ENCODE measurements at places on chromosomes 2 and 18.

DNA sequence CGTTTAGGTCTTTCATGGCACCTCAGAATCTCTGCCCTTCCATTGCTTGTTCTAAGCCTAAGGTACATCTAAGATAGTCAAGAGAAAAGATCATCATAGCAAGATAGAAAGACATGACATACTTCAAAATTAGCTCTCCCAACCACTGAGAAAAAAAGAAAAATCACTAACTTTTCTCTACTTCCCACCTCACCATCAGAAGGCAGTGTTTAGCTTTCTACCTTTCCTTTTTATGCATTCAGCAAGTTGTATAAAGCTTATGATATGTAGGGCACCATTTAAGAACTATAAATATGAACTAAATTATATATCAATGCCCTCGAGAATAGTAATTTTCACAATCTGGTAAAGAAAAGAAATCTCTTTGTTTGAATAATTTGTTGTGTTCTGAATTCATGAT, 331.8 kb upstream of the VWC2L start:
- DNase-seq, result no peak

- DNase-seq, result no peak
Observed at GRCh38 chr18:63405986-63406385, 16.3 kb downstream of the VPS4B start.

GRCh38 chr2:234873828-234874173, 78.0 kb upstream of the SH3BP4 start:
- no peak for DNase-seq

DNA sequence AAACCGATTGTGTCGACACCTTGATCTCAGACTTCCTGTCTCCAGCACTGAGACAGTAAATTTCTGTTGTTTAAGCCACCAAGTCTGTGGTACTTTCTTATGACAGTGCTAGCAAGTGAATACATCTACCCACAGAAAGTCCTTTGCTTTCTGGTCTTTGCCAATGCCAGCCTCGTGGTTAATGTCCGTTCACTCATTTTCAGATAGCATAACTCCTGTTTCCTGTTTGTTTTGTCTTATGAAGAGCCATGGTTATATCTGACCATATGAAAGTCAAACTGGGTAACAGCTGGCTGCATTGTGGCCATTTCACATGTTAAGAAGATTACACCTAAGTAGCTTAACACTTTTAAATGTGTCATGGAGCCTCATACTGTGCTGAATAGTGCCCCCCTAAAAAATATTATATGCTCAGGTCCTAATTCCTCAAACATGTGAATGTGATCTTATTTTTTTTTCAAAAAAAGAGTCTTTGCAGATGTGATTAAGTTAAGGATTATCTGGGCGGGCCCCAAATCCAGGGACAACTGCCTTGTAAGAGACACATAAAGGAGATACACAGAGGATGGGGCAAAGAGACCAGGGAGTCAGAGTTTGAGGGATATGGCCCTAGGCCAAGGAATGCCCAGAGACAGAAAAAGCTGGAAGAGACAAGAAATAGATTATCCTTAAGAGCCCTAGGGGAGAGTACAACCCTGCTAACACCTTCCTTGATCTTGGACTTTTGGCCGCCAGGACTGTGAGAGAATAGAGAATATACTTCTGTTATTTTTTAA, 118.0 kb downstream of the KCNE4 start:
- no peak for DNase-seq

DNA sequence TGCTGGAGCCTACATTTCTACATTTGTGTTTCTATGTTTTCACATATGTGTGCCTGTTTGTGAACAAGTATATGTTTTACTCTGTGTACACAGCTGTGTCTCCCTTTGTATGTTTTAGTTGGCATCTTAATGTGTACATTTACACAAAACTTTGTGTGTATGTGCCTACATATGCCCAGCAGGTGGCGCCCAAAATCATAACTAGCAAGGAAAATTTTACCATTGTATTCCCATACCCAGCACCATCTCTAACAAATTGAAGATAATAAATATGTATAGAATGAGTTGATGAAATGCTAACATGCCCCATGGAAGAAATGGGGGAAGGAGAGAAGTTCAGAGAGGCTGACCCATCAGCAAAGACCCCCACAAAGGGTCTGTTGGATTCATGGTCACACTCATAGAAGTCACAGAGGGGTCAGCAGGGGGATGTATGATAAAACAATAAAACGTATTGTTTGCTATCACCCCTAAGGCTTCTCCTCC, 48.1 kb downstream of the PKDCC start:
- no peak for DNase-seq

GRCh38 chr2:28347596-28347995, 45.1 kb upstream of the FOSL2 start:
- no peak for DNase-seq

DNA sequence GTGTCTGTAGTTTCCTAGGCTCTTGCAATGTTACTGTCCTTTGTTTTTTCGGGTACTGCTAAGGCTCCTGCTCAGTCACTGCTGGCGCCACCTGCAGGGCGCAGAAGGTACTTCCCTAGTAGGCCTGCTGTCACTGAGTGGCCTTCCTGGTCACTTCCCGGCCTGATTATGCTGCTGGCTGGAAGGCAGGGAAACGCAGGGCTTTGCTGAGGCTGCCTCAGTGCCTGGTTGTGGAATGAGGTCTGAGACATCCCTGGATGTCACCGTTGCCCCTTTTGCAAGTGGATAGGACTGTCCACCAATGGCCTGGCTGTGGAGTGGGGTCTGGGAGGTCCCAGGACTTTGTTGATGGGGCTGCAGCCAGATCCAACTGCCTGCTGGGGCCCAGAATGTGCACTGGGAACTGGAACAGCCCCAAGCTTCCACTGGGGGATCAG, 13.1 kb downstream of the DAW1 start:
- DNase-seq, result no peak

Data from left renal pelvis (tissue), 4 donors.